ENCODE measurements at places on chromosomes 12 and 14.

GRCh38 chr14:74239848-74240793 is 872 bp downstream of the VSX2 start:
- DNase-seq, result no peak

- no peak for DNase-seq
Measured at GRCh38 chr12:12915656-12916055, 24.3 kb downstream of the GPRC5A start.

GRCh38 chr12:56677680-56678079 is 10.4 kb downstream of the PTGES3 start:
- no peak for DNase-seq

DNA sequence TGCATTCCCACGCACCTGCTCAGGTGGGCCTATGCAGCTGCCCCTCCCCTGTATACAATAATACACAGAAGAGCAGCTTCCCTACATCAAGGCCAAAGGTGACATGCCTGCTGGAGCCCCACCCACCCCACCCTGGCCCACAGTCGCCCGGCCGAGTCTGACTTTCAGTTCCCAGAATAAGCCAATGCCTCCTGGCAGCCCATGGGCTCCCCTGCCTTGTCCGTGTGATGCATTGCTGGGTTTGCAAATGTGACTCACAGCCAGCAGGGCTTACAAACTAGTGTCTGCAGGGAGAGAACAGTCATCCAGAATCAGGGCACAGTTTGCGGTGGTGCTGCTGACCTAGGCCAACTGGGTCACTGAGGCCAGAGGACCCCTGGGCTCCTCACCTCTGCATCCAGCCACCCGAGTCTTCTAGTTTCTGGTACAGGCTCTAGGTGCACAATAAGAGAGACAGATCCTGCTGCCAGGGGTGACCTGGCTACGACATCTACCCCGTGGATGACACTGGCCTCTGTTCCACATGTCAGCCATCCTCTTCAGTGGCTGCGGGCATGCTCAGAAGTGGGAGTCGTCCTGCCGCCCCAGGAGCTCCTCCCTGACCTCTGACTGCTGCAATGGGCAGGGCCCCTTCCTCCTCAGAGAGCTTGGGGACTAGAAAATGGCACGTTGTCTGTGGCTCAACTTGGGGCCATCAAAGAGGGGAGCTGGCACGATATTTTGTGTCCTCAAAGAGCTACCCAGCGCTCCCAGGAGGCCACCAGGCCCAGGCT is 84.5 kb downstream of the CHGA start:
- no peak for DNase-seq

DNA sequence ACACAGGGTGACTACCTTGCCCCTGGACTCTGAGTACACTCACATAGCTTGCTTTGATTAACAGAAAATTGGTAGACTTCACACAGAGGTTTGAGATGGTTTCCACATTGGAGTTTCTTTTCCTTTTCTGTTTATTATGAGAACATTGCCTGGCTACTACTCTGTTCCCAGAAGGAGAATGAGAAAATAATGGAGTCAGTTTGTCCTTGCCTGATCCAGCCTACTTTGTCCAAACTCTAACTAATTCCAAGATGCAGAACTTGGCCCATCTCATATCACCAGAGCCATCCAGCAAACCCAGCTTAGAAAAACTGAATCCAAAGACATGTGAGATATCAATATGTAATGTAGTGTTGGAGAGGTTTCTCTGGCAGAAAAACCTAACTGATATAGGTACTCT is 20.4 kb downstream of the TAS2R50 start:
- DNase-seq, result no peak

DNA sequence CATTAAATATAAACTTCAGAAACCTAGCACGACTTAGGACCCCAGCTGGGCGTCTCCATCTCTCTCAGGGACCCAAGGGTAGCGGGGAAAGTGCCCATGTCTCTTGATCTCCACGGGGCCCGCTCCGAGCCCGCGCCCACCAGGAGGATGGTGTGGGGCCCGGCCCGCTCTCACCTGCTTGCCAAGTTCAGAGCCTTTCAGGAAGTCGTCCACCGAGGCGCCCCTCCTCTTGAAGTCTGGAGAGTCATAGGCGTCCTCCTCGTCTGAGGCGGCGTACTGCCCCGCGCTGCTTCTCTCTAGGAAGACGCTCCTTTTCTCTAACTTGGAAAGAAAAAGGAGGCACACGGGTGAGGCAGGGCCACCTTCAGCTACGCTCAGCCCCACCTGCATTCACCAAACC is 96.9 kb downstream of the PIWIL1 start:
- no peak for DNase-seq

- DNase-seq, result no peak
Measured at GRCh38 chr14:29536886-29537511, 390.6 kb downstream of the PRKD1 start.

- no peak for DNase-seq
Measured at GRCh38 chr14:76101391-76102379, 50.0 kb upstream of the GPATCH2L start.

GRCh38 chr14:99729991-99730875 is 46.1 kb downstream of the CYP46A1 start:
- peak; percentile 52 for DNase-seq

Data from CD4-positive, alpha-beta T cell treated with Interleukin-15 for 4 hours (primary cell).